Left renal cortex interstitium (tissue), 4 donors: ENCODE measurements at places on chromosomes 13 and 19.

DNA sequence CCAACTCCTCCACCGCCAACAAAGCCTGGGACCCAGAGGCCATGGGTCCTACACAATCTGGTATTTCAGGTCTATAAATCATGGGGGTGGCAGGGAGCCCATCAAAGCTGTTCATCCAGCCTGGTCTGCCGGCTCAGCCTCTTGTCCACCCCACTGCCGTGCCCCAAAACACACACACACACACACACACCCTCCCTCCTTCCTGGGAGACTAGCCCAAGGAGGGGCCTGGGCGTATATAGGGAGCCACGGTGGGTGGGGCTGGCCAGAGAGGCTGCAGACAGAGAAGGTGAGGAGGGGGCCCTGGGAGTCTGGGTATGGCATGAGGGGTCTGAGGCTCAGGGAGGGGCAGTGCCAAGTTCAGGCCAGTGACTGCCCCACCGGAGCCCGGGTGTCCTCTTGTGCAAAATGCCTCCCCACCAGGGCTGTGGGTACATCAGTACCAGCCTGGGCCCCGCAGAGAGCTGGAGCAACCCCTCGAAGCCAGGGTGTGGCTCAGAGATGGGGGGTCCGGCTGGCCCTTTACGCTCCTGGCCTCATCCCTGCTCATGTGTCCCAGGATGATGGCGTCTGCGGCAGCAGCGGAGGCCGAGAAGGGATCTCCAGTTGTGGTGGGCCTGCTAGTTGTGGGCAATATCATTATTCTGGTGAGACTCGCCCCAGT, at the start of gene UPK1A:
UPK1A (plus strand) TSS at position 267 of the 663 bp plus-strand sequence; CDS start at position 563, 296 bp downstream.
- no peak for DNase-seq

- DNase-seq = no peak
These were observed 21.2 kb downstream of the PCID2 start for GRCh38 chr13:113187263-113187669.

- no peak for DNase-seq
These were observed 73.9 kb upstream of the SPATA13 start for GRCh38 chr13:24086642-24087041.

DNA sequence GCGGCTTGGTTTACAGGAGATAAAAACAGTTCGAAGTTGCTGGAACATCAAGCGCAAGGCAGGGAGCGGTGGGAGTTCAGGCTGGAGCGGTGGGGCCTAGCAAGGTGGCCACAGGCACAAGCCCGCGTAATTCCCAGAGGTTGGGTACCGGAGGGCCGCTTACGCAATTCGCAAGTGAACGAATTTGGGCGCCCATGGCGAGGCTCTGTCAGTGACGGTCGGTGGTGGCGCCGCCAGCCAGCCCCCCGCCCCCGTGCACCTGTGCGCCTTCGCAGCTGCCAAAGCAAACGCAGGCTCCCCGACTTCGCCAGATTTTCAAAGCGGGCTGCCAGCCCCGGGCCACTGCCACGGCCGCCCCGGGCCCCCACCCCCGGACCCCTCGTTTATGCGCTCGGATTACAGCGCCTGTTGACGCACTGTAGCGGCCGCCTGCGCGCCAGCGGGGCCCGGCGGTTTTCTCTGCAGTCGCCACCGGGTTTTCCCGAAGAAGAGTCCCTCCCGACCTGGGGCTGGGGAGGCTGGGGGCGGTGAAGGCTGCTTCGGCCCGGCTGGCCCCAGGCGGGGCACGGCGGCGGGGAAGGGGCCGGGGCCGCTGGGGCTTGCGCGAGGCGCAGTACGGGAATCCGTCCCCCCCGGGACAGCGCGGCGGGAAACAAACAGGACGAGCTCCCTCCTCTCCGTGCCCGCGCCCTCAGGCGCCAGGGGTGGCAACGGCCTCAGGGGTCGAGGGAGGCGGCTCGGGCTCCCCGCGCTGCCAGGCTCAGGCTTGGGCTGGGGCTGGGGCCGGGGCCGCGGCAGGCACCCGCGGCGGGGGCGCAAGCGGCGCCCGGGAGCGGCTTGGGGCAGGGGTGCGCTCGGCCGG, 709 bp downstream of the N4BP2L1 start:
- peak; percentile 21 for DNase-seq

DNA sequence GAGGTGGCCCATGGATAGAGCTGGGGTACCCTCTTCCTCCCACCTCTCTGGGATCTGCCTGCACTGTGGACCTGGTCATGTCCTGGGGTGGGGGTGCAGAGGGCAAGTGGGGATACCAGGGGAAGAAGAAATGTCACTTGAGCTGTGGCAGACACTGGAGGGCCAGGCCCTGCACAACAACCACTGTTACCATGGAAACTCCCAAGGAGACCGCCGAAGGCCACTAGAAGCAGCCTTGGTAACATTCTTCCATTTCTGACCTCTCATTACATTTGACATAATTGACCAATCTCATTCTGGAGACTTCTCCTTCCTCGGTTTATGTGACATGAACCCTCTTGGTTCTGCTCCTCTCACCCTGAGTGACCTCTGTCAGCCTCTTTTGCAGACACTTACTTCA, 179.9 kb upstream of the SERP2 start:
- DNase-seq = no peak

- DNase-seq = no peak
These were observed 323.9 kb downstream of the MZT1 start for GRCh38 chr13:72403396-72404010.

GRCh38 chr19:45528149-45528743, 21.0 kb downstream of the VASP start:
- no peak for DNase-seq

DNA sequence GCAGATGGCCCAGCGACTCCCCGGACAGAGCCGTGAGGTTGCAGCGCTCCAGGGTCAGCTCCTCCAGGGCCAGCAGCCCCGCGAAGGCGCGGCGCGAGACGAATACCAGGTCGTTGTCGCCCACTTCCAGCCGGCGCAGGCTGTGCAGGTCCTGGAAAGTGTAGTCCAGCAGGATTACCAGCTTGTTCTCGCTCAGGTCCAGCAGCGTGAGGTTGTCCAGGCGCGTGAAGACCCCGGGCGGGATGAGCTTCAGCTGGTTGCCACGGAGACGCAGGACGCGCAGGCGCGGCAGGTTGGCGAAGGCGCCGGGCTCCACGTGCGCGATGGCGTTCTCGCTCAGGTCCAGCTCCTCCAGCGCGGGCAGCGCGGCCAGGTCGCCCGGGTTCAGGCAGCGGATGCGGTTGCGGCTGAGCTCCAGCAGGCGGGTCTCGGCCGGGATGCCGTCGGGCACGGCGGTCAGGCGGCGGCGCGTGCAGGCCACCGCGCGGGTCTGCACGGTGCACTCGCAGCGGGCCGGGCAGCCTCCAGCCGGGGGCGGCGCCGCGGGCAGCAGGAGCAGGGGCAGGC, 9.3 kb upstream of the PEAK3 start:
- DNase-seq = no peak

DNA sequence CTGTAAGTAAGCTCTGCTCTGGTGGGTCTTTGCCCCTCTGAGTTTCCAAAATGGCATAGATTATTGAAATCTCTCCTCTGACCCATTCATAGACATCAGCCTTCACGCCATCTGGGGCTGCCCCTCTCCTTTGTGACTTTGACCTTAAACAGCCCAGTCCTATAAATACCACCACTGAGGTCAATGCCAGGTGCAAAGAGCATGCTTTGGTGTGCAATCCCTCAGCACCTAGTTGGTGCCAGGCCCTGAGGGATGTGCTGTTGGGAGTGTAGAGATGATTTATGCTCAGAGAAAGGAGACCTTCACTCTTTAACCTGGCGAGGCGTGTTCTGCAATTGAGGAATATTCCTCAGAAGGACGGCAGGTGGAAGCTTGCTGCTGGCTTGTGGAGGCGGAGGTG, 121.7 kb upstream of the TSHZ3 start:
- DNase-seq = no peak

DNA sequence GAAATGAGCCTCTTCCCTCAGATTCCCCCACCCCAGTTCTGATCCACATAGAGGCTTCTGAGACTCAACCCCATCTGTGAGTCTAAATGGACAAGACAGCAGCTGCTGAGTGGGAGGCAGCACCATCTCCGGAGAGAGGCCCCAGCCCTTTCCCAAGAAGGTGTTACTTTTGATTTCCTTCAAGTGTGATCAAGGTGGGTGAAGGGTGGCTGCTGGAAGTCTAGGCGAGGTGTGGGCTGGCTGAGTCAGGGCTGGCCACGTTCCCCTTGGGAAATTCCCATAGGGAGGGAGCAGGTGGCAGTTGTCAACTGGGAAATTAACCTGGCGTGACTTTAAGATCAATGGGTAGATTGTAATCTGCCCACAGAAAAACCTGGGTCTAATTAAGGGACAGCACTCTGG, 148.0 kb downstream of the FOXO1 start:
- no peak for DNase-seq

GRCh38 chr19:46571495-46571894, 29.6 kb upstream of the CALM3 start:
- no peak for DNase-seq

- DNase-seq = no peak
These were observed 5.0 kb downstream of the TEAD2 start for GRCh38 chr19:49357186-49357585.

DNA sequence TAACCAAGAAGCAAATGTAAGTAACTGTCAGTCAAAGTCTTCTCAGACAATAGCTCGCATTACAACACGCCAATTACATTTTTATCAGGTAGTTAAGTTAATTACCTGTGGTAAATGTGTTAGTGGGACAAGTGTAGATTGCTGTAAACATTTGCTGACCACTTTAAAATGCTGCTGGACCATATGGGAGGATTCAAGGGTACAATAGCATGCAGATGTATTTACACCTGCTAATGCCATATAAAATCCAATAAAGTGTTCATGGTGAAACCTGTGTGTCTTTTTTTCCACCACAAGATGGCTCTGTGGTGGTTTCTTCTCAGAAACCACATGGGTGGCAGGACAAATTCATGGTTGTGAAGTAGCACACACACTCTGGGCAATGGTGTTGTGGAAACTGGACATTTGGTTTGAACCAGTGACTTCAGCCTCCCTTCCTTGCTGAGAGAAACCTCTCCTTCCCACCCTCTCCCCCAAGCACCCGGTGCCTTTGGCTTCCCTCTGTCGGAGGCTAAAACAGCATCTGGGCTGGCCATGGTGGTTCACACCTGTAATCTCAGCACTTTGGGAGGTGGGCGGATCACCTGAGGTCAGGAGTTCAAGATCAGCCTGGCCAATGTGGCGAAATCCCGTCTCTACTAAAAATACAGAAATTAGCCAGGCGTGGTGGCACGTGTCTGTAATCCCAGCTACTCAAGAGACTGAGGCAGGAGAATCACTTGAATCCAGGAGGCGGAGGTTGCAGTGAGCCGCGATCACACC, 18.1 kb upstream of the GTF3A start:
- no peak for DNase-seq

DNA sequence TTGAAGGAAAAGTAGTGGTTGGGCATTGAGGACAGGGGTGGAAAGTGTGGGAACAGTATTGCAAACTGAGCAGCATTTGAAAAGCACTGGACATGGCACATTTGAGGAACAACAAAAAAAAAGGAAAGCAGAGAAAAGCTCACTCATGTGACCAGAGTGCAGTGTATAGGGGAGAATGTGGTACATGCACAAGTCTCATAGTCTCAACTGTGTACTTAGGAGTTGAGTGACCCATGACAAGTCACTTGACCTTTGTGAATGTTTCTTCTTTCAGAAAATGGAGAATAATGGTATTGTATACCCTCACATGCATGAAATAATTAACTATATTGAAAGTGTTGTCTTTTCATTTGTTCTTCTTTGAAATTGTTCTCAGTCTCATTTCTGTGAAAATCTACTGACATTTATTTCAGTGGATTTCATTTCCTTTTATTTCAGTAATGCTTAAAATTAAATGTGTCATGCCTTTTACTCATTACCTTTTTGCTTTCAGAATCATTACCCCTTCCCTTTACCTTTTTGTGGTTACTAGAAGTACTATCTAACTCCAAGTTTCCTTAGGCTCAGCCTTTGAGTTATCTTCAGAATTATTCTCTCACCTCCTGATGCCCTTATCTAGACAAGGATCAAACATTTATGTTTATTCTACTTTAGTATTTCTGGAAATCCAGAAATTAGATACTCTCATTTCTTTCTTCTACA, 79.1 kb upstream of the MLNR start:
- no peak for DNase-seq

DNA sequence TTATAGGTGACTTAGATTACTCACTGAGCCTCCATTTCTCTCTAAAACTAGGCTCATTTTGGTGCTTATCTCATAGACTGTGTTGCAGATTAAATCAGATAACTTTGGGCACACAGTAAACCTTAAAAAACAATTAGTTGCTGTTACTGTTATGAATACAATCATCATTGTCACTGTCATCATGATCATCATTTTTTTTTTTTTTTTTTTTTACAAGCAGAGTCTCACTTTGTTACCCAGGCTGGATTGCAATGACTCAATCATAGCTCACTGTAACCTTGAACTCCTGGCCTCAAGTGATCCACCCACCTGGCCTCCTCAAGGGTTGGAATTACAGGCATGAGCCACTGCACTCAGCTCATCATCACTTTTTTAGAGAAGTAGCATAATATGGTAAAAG, 60.0 kb downstream of the VWA8 start:
- no peak for DNase-seq

- no peak for DNase-seq
These were observed 21.1 kb downstream of the ARL11 start for GRCh38 chr13:49649244-49649962.

GRCh38 chr19:44988273-44988672, 13.0 kb upstream of the RELB start:
- no peak for DNase-seq

- no peak for DNase-seq
These were observed 12.5 kb downstream of the PBX4 start for GRCh38 chr19:19606021-19606420.

- DNase-seq = no peak
These were observed 462.0 kb upstream of the SPRY2 start for GRCh38 chr13:80802946-80803345.

DNA sequence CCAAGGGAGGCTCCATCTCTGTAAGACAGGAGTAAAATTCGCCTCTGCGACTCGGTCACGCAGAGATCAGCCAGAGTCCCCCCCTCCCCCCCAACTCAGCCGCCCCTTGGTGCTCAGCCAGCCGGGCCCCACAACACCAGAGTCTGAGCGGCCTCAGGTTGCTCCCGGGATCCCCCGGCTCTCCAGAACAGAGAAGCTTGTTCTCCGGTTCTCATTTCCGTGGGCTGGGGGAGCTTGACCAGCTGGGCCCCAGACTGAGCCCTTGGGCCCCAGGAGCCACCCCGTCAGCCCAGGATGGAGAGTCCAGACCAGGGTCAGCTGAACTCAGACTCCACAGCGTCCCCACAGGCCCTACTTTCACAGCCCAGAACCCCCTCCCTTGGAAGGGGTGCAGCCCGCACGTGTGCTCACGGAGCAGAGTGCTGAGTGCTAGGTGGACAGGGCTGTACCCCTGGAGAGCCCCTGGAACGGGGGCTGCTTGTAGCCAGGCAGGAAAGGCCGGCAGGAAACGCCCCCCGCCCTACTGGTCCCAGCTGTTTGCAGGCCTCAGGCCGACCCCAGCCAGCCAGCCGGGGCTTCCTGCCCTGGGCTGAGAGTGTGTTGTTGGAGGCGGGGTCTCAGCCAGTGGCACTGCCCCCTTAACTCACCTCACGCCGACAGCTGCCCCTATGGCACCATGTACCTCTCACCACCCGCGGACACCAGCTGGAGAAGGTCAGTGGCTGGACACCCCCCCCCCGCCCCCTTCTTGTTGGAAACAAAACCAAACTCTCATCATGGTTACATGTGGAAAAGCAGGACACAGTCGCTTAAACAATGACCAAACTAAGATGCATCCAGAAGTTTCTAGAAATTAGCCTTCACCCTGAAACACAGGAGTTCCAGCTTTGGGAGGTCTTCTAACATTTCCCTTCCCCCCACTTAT, 44.4 kb downstream of the COMP start:
- DNase-seq = no peak

GRCh38 chr13:34588362-34588761, 353.7 kb upstream of the NBEA start:
- DNase-seq = no peak
